ENCODE measurements at places on chromosomes 6 and 20.

GRCh38 chr6:164164876-164165275 lies 750.4 kb downstream of the QKI start:
- DNase-seq = no peak

DNA sequence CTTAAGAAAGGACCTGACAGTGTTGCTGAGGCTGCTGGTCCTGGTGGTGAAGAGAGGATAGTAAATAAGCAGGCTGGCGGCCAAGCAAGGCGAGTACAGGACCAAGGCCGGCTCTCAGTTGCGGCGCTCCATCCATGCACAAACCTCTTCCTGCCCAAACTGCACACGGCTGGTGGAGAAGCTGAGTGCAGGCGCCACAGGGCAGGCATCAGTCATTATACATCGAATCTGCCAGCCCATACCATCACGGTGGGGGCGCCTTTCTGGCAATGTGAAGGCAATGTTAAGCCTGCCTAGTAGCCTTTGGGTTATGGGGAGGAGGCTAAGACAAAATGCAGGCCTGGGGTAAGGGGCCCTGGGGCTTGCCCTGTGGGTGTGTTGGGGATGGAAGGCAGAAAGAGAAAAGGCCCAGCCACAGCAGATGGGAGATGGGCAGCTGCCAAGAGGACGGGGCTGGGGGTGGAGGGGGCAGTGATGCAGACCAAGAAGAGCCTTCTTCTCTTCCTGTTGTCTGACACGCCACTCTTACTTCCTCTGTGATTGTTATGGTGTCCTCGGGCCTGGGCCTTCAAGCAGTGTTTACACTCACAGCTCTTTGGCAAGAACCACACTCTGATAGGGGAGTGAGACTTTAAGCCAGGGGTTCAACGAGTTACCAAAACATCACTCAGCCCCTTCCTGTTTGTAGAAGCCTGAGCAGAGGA lies 20.3 kb upstream of the KCNK16 start:
- no peak for DNase-seq

- peak; percentile 71 for DNase-seq
These were observed 57.7 kb downstream of the PPP1R16B start for GRCh38 chr20:38863024-38863851.

GRCh38 chr6:142414462-142415250 lies 112.8 kb downstream of the ADGRG6 start:
- no peak for DNase-seq

DNA sequence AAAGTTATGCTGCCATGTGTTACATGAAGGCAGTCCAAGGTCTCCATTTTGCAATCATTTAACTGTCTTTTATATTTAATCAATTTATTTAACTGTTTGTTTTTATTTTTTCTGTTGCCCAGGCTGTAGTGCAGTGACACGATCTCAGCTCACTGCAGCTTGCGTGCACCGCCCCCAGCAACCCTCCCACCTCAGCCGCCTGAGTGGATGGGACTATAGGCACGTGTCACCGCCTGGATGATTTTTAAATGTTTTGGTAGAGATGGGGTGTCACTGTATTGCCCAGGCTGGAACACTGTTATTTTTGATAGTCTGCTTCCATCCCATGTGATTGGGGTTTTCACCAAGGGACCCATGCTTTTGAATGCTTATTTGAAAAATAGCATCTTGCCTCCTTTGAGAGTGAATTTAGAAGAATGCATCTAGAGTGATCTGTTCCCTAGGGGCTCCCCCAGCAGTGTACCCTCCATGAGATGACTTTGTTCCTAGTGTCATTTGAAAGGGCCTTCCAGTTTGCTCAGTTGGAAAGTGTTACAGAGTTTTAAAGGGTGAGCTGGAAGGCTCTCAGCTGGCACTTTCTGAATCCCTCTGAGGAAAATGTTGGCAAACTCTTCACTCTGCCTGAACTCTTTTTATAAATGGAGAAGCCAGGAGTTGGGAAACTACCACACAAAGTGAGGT lies 143.4 kb downstream of the JARID2 start:
- no peak for DNase-seq

- no peak for DNase-seq
These were observed 35.6 kb downstream of the SLC52A3 start for GRCh38 chr20:732727-733126.

DNA sequence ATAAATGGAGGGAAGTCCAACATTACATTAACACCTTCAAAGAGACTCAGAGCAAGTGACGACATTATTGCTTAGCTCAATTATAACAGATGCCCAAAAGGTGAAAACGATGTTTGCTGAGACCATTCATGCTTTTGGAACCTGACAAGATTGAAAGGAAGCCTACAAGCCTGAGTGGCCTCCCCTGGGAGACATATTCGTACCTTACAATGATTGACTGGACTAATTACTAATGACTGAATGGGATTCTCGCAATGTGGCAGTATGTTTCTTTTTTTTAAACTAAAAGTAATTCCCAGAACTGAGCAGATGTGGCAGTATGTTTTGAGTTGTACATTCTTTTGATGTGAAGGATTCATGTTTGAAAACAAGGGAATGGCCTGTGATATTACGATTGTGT lies 49.9 kb downstream of the VEGFA start:
- no peak for DNase-seq

GRCh38 chr6:141752677-141753076 lies 380.0 kb upstream of the GJE1 start:
- DNase-seq = no peak

GRCh38 chr6:15621203-15622044 lies 41.4 kb downstream of the DTNBP1 start:
- DNase-seq = peak; percentile 53

- no peak for DNase-seq
These were observed 23.5 kb downstream of the DHX35 start for GRCh38 chr20:38985603-38986170.

DNA sequence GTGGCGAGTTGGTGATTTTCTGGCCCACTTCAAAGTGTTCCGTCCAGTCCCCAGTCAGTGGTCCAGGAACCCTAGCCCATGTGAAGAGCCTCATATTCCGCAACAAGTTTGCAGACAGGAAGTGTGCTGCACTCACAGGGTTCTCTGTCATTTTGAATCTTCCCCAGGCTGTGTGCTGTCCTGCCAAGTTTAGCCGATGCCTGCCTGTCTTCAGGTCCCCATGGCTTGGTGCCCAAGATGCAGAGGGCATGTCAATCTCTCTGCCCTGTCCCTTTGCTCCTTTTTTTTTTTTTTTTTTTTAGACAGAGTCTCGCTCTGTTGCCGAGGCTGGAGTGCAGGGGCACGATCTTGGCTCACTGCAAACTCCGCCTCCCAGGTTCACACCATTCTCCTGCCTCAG lies 69.9 kb upstream of the ATXN1 start:
- DNase-seq = no peak

DNA sequence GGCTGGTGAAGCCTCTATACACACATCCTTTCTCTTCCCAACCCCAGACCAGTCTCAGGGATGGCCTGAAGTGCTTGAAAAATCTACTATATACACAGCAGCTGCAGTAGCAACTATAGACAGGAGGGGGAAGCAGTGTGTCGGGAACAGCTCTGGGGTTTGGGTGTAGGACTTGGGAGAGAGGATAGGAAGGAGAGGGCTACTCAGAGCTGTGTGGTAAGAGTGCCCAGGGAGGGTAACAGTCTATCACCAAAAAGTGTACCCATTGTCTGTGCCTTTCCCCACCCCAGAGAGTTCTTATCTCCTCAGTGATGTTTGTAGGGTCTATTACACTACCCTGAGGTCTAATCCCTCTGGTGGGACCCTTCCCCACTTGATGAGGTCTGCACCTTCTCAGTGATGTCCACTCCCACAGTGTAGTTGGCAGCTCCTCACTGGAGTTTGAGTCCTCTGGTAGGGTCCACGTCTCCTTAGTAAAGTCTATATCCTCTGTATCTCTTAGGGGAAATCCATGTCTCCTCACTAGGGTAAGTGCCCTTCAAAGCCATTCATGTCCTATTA lies 1.5 kb upstream of the GGT7 start:
- DNase-seq = no peak

- DNase-seq = no peak
These were observed 18.0 kb downstream of the BAG2 start for GRCh38 chr6:57190140-57190539.

GRCh38 chr6:89172131-89172530 lies 26.3 kb downstream of the PM20D2 start:
- no peak for DNase-seq

- DNase-seq = no peak
These were observed 14.9 kb upstream of the ZFAND3 start for GRCh38 chr6:37804586-37804985.

DNA sequence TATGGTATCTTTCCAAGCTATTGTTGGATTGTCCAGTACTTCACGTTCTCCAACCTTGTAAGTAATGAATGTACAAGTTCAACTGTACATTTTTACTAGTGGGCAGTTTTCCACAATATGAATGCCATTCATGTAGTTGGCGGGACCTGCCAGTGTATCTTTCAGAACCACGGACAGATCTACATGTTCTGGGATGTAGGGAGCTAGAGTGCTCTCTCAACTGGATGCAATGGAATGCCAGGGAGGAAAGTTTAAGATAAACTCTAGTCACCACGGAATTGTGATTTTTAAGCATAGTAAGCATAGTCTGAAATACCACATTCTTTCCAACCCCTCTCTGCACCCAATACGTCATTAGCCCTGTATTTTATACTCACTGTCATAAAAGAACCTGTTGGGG lies 21.5 kb upstream of the HLA-C start:
- DNase-seq = no peak

DNA sequence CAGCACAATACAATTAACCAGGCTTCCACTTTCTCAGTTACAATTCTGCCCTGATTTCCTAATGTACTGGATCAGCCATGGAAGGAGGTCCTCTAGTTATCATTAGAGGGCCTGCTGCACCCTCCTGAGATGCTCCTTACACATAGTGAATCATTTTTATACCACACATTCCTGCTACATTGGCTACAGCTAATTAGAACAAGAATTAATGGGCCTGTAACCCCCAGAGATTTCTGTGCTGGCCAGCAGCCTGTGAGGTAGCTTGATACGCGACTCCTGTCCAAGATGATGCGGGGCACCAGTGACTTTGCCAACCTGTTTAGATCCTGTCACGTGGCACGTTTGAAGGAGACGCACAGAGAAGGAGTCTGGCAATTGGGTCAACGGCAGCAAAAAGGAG lies 422.8 kb downstream of the EPM2A start:
- no peak for DNase-seq

DNA sequence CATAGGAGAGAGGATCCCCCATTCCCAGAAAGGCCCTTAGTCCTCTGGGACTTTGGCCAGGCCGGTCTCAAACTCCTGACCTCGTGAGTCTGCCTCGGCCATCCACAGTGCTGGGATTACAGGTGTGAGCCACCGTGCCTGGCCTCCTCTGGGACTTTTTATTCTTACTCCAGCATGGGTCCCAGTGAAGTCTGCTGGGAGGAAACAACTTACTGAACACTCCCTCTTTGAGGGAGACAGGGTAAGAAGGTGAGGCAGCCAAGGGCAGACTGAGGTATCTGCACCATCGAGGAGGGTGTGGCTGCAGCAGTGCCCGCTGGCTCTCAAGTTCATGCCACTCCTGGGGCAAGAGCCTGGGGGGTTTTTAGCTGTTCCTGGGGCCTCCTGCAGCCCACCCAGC lies 2.4 kb downstream of the BAK1 start:
- no peak for DNase-seq

GRCh38 chr6:104182811-104183210 lies 676.9 kb downstream of the HACE1 start:
- no peak for DNase-seq

DNA sequence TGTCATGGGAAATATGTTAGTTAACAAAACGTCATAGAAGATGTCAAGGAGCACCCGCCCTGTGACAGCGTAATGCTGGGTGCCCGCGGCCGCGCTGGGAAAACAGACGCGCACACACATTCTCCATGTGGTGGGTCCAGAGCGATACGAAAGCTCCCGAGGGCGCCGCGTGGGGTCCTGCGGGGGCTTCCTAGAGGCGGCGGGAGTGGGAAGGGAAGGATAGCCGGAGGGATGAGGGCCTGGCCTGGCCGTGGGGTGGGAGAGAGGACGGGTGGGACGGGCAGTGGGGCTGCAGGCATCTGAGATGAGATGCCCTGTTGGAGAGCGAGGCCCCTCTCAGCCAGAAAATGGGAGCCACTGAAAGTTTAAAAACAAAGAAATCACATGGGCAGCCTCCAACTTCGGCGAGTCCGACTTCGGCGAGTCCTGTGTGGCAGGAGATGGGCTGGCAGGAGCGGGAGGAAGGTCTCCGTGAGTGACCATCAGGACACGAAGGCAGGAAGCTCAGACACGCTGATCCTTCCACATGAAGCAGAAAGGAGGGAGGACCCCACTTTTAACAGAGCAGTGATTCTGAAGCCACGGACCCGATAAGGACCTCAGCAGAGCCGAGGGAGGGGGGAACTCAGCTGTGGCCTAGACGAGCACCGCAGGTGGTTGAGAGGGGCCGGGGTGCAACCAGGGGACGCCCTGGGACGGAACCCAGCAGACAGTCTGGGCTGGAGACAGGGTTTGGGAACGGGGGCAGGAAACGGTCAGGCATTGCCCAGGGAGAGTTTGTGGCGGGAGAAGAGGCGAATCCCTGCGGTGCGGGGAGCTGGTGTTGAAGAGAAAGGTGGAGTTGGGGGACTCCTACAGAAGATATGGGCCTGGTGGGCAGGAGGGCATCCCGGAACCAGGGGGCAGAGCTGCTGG lies 114.1 kb upstream of the FRMD1 start:
- DNase-seq = no peak

- DNase-seq = no peak
These were observed 179.2 kb downstream of the PKHD1 start for GRCh38 chr6:51908243-51908642.

DNA sequence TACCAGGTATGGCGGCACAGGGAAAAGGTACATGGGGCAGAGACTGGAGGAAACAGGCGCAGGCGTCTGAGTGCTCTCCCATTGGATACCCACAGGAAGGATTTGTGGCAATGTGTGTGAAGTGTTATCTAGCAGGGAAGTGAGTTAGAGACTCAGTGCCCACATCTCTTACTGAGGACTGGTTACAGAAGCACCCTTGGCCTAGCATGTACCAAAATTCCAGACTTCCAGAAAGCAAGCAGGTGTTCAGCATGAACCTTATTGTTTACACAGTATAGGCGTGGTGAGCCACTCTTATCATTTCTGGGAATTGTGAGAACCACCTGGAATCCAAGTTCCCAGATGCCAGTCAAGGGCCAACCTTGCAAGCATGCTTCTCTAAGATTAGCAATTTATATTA lies 14.2 kb downstream of the MANBAL start:
- no peak for DNase-seq

DNA sequence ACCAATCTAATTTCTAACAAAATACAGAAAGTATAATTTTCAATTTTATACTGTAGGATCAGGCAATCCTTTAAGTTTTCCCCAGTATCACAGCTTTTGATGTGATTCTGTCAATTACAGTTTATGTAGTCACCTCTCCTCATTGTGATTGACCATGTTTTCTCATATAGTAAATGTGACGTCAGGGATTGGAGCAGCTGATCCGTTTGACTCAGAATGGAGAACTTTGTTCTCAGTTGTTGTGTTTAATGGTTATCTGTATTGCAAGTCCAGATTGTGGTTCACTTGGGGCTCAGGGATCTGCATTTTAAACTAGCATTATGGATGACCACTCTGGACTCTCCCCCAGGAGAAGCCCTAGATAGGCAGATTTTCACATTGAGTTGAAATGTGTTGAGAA lies 90.6 kb downstream of the DNAH8 start:
- no peak for DNase-seq

Data from GM06990 (cell line).